ENCODE measurements at places on chromosomes 5 and 9.

- DNase-seq = no peak
These were observed 338.1 kb downstream of the ASTN2 start for GRCh38 chr9:117076571-117077290.

DNA sequence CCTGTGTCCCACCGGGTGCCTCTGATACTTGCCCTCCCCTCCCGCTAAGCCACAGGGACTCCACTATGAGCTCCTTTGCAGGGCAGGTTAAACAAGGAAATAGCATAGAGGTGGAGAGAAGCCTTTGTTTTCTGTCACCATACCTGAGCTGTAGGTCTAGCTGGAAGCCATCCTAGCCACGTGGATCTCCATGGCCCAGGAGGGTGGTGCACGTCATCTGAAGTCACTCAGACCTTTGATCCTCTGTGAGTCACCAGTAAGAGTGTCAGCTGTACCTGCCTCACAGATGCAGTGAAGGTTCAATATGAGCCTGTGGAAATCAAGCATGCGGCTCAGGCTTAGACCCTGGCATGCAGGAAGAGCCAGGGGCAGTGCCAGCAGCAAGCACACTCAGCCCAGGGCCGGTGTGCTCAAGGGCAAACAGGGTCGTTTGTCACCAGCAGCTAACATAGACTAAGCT lies 55.1 kb downstream of the ASS1 start:
- DNase-seq = no peak

DNA sequence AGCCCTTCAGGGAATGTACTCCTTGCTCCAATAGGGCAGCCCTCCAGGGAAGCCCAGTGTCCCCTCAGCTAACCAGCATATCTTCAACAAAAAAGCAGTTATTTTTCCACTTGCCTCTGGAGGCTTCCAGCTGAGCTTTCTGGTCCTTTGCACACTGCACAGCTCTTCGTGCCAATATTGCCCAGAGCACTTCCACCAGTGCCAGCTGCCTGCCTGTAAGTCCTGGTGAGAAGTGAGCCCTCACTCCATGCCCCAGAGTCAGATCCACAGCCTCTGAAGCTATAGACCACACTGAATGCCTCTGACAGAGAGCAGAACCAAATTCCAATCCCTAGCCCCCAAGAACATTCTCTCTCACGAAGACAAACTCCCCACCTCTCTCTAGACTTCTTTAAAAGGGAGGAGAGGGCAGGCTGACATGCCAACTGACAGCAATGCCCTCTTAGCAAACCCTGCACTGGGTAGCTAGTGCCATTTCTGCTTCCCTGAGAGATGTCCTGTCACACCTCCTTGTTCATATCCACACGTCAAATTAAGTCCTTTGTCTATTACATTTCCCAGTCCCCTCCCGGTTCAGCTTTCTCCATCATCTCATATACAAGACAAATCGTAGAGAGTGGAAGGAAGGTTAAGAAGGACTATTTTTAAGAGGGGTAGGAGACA lies 12.7 kb upstream of the HEXB start:
- no peak for DNase-seq

DNA sequence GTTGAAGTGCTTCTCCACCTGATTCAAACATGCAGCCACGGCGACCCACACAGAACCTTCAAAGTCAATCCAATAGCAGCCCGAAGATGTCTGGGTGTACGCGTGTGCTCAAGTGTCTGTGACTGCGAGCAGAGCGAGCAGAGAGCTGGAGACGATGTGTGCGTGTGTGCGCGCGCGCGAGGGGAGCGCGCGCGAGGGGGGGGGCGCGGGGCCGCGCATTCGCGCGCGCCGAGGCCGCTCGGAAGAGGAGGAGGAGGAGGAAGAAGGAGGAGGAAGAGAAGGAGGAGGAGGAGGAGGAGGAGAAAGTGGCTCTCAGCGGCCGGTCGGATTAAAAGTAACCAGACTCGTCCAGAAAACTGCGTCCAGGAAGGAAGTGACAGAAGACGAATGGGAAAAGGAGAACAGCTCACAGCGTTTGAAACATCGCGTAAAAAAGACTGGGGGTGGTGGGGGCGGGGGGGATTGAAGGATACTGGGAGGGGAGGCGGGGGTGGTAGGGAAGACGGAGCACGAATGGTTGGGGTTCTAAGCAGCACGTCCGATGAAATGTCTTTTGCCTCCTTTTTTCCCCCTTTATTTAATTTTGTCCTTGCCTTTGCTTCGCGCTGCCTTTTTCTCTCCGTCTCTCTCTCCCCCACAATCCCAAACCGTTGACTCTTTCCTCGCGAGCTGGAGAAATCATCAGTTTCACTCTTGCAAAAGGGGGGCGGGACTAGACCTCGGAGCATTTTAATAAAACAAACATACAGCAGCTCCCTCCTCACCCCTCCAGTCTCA lies at the start of gene MEF2C:
Gene MEF2C, minus strand, starts transcription at position 126 of the 777 bp plus-strand sequence. CDS start 59,396 bp downstream, outside the sequence.
- DNase-seq = peak; percentile 89

GRCh38 chr9:77170991-77171699 lies 6.2 kb upstream of the VPS13A start:
- no peak for DNase-seq

GRCh38 chr9:113548221-113549041 lies 84.9 kb downstream of the RGS3 start:
- DNase-seq = peak; percentile 72
